ENCODE measurements at places on chromosomes 11 and 22.

DNA sequence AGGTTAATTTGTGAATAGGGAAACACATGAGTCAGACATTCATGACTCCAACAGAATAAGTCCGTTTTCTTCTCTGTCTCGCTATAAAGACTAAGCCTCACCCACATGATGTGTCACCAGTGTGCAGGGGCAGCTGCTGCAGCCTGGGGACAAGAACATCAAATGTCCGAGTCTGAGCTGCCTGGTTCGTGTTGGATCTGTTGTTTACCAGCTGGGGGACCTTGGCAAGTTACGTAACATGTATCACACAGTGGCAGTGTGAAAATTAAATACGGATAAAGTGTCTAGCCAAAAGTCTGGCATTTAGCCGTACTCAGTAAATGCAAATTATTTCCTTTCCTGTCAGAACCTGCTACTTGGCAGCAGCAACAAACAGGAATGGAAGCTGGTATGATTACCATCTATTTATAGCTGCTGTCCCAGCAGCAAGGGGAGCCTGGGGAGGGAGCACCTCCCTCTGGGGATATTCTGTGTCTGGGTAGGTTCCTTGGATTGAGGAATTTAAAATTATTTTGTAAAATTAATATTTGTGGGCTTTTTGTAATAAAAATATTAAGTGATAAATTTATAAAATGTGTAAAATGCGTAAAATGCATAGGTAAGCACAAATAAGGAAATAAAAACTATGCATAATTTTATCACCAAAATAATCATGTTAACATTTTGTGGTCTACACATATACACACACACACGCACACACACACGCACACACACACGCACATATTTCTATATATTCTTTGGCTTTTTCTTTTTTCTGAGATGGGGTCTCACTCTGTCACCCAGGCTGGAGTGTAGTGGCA is 1.3 kb upstream of the CLDN25 start:
- no peak for DNase-seq

DNA sequence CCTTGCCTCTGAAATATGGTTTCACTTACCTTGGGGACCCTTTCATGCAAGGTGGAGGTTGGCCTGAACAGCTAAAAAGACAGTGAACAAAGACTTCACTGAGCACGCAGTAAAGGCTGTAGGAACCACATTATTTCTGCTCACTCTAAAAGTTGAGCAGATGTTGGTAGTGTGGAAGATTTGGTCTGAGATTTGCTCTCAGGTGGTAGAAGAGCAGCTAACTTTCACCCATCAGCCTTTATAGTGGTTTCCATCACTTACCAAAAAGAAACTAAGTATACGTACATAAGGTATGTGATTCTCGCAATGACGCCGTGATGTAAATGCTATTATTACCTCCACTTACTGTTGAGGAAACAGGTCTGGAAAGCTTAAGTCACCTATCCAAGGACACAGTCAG is 47.3 kb downstream of the PRR5L start:
- DNase-seq = no peak

- DNase-seq = no peak
Measured at GRCh38 chr22:37509059-37509860, 10.0 kb downstream of the CARD10 start.

DNA sequence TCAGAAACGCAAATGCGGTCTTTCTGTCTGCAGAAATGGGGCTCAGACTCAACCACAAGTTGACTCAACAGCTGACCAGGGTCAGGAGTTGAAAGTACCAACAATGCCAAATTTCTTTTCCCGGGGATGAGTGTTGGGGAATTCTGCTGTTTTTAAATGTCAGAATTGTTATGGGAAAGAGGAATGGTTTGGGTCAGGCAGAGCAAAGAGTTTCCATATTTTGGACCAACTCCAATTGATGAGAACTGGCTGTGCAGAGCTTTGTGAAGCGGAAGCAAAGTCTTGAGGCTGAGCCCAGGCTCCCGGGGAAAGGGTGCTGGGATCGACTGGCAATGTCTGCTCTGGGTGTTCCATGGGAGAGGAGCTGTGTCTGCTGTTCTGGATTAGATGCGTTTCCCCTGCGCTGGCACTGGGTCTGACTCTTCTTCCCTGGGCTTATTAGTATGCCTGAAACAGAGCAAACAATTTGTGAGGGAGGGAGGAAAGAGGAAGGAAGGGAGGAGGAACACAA is 36.2 kb downstream of the TXN2 start:
- DNase-seq = no peak

DNA sequence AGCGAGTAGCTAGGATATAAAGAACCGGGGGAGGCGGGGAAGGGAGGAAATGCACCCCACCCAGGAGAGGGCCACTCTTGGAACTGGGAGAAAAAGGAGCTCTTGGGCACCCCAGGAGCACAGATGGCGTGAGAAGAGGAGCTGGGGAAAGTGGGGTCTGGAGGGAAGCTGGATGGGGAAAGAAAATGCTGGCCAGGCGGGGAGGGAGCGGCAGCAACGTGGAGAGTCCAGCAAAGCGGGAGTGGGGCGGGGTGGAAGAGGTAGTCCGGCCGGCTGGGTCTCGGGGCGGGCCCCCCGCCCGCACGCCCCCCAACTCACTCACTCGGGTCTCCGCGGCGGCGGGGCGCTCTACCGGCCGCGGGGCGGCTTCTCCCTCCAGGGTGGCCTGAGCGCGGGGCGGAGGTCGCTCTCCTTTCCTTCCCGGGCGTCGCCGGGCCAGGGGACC is 522 bp downstream of the TOB2 start:
- DNase-seq = no peak

DNA sequence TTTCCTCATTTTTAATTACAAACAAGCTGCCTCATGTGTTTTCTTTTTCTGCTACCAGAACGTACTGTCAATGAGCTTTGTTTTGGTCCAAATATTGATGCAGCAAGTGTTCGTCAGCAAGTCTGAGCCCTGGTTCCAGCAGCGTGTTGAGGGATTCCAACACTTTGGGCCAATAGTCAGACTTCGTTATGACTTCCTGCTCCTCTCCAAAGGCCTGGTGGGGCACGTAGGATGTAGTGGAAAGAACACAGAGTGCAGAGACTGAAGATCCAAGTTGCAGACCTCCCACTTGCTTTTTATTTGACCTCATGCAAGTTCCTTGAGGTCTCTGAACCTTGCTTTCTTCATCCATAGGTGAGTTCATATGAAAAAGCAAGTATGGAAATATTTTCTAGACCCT is 138.2 kb downstream of the BBOX1 start:
- DNase-seq = no peak

DNA sequence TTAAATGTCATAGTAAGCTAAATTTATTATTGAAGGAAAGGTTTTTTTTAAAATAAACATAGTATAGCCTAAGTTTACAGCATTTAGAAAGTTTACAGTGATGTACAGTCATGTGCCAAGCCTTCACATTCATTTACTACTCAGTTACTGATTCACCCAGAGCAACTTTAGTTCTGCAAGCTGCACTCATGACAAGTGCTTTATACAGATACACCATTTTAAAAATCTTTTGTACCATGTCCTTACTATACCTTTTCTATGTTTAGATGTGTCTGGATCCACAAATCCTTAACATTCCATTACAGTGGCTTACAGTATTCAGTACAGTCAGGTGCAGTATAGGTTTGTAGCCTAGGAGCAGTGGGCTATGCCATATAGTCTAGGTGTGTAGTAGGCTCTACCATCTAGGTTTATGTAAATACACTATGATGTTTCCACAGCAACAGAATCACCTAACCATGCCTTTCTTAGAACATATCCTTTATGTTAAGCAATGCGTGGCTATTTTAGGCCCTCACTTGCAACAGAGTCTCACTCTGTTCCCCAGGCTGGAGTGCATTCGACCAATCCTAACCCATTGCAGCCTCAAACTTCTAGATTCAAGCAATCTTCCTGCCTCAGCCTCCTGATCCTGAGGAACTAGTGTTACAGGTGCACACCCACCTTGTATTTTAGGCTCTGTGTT is 79.5 kb upstream of the SLC25A18 start:
- DNase-seq = no peak

- no peak for DNase-seq
Measured at GRCh38 chr11:73784734-73785133, 2.9 kb upstream of the MRPL48 start.

- no peak for DNase-seq
Measured at GRCh38 chr11:127873478-127873877, 713.9 kb downstream of the ETS1 start.

GRCh38 chr11:133041928-133042882 is 490.1 kb downstream of the OPCML start:
- no peak for DNase-seq

DNA sequence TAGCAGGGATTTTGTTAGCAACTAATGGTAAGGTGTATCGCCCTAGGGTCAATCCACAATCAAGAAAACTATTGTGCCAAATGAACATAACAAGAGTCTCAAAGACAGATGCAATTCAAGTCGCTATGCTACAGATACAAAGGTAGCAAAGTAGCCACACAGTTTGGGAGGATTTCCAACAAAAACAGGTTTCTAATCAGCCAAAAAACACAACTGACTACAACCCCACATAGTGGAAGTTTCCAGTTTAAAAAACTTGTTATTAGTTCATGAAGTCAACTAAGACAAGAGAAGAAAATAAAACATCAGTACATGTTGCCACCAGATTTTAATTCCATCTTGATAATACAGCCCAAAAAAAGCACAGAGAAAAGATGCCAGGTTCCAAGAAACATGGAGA is 38.0 kb downstream of the MYH9 start:
- no peak for DNase-seq

GRCh38 chr11:70505331-70505731 is 107.0 kb downstream of the CTTN start:
- DNase-seq = no peak

Data from NCI-H226 (cell line).